ENCODE measurements at places on chromosomes 5 and 9.

- DNase-seq, result peak; percentile 51
Measured at GRCh38 chr5:75566710-75567309, 44.4 kb upstream of the ANKDD1B start.

DNA sequence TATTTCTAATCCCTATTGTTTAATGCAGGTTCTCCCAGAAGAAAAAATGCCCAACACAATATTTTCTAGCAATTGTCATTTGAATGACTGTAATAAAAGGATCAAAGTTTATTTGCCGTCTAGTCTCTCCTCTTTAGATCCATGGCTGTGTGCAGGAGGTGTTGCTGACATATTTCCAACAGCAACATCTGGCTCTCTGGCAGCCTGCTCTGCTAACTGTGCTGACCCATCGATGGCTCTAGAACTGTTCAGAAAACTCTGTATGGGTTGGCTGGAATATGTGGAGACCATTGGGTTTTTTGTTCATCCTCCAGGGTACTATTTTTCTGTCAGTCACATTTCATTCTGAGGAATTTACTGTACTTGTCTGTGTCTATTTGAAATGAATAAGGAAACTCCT is 202.0 kb upstream of the SLC27A6 start:
- no peak for DNase-seq

GRCh38 chr9:108746864-108747263 is 108.9 kb downstream of the ACTL7B start:
- DNase-seq, result no peak

- no peak for DNase-seq
Measured at GRCh38 chr9:87346061-87346665, 151.5 kb upstream of the DAPK1 start.

- no peak for DNase-seq
Measured at GRCh38 chr9:121196389-121196788, 5.3 kb downstream of the RAB14 start.

GRCh38 chr5:136424835-136425584 is 59.7 kb upstream of the TRPC7 start:
- no peak for DNase-seq

DNA sequence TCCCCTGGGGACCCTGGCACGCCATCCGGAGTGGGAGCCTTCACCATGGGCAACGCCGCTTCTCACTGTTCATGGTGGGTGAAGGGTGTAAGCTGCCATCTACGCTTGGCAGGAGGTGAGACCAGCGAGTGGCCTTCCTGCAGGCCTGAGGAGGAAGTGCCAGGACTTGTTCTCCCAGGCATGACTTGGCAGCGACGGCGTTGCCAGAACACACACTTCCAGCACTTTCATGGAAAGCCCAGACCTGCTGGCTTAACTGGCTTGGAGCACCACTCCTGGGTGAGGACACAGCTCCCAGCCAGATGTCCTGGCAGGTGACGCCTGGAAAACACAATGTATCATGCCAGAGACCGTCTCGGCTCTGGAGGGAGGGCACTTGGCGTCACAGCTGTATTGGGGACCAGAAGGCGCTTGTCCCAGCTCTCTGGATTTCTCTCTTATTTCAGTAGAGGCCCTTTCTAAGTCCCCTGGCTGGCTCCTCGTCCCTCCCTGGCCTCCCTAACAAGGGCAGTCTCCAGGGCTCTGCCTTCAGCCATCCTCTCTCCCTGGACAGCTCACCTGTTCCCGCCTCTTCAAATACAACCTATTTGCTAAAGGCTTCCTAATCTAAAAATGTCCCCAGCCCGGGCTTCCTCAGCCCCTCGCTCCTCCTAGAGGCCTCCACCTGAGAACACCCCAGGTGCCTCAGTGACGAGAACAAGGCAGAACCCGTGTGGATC is 188.3 kb downstream of the OLFM1 start:
- DNase-seq, result no peak

DNA sequence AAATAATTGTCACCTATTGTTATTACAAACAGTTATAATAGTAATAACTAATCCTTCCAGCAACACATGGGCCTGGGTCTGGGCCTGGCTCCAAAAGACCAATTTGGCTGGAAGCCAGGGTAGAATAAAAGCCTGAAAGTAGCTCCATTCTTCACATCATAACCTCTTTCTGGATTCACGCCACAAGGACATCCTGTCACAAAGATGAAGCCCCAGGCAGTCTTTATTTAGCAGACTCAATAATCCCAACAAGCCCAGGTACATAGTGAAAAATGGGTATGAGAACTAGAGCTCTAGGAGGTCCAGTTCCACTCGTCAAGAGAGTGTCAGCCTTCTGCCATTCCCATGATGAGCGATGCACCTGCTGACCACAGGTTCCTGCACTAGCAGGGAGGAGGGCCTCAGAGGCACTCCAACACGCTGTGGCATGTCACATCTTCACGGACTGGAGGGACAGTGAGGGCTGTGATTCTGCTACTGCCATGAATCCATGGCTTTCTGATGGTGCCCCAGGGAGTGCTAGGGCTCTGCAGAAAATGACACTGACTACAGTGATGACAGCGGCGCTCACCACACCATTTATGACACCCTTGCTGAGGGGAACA is 124.9 kb downstream of the SPOCK1 start:
- no peak for DNase-seq

GRCh38 chr5:153088538-153088937 is 401.9 kb upstream of the GRIA1 start:
- no peak for DNase-seq

DNA sequence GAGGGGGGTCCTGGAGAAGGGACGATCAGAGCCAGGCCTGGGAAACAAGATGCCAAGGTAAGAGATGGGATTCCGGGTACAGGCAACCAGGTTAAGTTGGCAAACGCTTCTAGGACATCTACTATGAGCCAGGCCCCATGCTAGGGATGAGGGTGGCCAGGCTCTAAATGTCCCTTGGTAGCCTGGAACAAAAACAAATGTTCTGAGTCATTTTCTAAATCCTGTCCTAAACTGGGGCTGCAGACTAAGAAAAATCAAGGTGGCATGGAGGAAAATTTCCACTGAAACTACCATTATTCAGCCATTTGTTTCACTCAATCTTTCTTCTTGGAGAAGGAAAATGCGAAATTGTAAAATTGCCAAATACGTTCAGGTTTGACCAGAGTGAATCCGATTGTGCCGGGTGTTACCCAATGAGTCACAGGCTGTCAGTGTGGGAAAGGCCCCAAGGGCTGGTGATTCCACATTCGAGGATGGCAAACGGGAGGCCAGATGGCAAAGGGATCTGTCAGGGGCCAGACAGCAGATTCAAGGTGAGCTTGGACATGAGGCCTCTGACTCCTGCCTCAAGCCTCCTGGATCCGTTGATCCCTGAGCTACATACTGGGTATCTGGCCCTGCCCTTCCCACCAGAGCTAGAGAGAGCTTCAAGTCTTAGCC is 57.6 kb downstream of the PAX5 start:
- no peak for DNase-seq

DNA sequence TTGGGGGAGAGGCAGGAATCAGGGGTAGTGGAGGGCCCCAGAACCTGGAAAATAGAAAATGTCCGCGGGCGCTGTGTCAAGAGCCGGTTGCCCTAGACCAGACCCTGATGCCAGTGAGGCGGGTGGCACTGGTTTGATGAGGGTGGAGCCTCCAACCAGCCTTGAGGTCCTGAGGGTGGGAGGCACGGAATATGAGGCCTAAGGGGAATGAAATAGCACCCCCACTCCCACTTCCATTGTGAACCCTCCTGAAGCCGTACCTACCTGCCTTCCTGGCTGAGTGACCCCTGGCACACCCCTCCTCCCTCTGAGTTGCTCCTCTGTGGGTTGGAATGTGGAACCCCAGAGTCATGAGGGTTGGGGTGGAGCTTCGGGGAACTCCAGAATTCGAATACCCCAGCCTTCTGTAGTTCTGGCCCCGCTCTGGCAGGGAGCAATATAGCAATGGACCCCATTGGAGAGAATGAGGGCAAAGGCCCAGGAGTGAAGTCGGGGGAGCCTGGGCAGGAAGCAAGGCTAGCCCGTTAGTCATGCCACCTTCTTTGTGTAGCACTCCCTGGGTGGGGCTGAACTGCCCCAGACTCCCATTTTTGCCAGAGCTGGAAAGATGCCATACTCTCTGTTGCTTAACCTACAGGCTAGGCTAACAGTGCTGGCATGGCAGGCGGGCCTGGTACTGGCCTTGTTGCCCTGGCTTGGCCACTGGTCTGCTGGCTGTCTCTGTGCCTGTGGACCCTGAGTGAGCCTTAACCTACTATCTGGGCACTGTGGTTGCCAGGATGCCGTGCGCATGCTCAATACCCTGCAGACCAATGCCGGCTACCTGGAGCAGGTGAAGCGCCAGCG is 1.0 kb downstream of the FPGS start:
- DNase-seq, result no peak
